Psoas muscle (tissue), 8 donors: ENCODE measurements at places on chromosomes 11 and 22.
A peak's percentile ranks its signal among the peaks of the same experiment; 100 is the strongest.

- no peak overlapping the region for H3K4me3 ChIP-seq
- DNase-seq = no peak
- H3K36me3 ChIP-seq = no peaks in the 10 kb centered on the region
- H3K4me1 ChIP-seq = no peaks in the 10 kb centered on the region
- H3K27ac ChIP-seq = no peak overlapping the region
Measured at GRCh38 chr11:78607696-78608095, 33.0 kb upstream of the NARS2 start.

DNA sequence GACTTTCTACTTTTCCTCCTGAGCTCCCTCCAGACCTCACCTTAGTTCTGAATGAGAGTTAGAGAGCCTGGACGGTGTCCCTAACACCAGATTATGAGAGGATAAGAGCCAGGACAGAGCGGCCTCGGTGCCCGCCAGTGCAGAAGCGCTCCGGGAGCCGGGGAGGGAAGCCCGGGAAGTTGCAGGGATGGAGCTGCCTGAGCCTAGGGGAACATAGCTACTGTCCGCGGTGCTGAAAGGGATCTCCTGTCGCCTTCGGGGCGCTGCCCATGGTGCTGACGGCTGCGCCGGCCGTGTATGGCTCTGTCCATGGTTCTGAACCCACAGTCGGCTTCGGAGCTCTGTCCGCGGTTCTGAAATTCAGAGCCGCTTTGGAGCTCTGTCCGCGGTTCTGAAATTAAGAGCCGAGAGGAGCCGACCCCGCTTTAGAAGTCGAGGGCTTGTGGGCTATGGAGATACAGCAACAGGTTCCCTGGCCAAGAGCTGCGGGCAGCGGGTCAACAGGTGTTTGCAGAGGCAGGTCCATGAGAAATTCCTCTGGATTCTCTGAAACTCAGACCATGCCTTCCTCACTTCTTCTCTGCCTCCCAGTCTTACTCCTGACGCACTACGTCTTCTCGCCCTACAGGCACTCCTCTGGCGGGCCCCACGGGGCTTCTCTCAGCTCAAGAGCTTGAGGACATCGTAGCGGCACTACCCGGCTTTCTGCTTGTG lies 814 bp downstream of the NPAS4 start:
- DNase-seq = peak; percentile 93
- no peak overlapping the region for H3K27ac ChIP-seq
- H3K4me3 ChIP-seq = no peak overlapping the region
- no peaks in the 10 kb centered on the region for H3K27me3 ChIP-seq

- H3K4me1 ChIP-seq = peaks cover 30% of the 10 kb centered on the region
- H3K4me3 ChIP-seq = no peak overlapping the region
- no peaks in the 10 kb centered on the region for H3K27me3 ChIP-seq
- H3K27ac ChIP-seq = no peak overlapping the region
Measured at GRCh38 chr11:75945446-75945845, 130.4 kb downstream of the UVRAG start.

GRCh38 chr11:100872951-100873740 lies 186.1 kb downstream of the ARHGAP42 start:
- no peak for DNase-seq
- H3K4me1 ChIP-seq = no peaks in the 10 kb centered on the region
- no peaks in the 10 kb centered on the region for H3K36me3 ChIP-seq
- H3K4me3 ChIP-seq = no peak overlapping the region

GRCh38 chr11:20617346-20618005 lies 18.1 kb downstream of the SLC6A5 start:
- no peaks in the 10 kb centered on the region for H3K27me3 ChIP-seq
- H3K27ac ChIP-seq = no peak overlapping the region
- H3K36me3 ChIP-seq = no peaks in the 10 kb centered on the region
- DNase-seq = no peak
- H3K4me1 ChIP-seq = no peaks in the 10 kb centered on the region

GRCh38 chr11:102935514-102935913 lies 20.0 kb downstream of the MMP13 start:
- H3K4me3 ChIP-seq = no peak overlapping the region
- no peaks in the 10 kb centered on the region for H3K27me3 ChIP-seq
- H3K36me3 ChIP-seq = no peaks in the 10 kb centered on the region
